ENCODE measurements at places on chromosomes 16 and 17.

DNA sequence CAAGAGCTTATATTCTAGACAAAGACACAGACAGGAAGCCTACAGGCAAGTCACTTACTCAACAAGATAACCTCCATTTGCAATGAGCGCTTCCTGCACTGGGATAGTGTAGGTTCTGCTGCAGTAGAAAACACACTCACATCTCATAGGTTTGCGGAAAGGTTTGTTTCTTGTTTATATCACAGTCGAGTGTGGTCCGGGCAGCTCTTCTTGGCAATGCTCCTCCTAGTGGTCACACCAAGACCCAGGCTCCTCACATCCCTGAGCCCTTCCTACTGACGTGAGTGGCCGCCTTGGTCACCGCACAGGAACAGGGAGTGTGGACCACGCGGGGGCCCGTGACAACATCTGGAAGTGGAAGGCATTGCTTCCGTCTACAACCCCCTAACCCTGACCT lies 48.0 kb upstream of the RBFOX3 start:
- DNase-seq = no peak

DNA sequence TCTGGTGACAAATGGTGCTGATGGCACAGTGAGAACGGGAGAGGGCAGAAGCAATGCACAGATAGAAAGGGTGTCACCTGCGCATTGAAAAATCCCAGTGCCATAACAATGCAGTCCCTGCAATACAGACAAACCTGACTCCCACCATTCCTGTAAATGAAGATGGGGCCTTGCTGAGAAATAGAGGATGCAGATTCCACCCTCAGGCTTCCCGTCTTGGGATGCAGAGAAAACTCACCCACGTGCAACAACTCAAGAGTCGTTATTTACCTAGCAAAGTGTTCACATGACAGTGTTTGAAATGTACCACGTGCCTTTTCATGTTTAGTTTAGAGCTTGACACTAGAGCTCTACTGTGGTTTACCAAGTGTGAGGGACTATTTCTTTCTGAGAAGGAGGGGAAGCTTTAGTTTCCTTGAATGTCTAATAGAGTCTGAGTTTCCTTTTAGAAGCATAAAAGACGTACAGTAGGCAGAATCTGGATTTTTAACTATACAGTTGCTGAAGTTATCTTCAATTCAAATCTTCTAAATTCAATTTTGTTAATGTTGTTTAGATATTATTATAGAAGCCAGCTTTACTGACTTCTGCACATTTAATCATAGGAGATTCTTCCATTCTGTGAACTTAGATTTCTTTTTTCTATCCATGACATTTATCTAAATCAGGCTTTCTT lies 35.6 kb downstream of the WWOX start:
- no peak for DNase-seq

- DNase-seq = no peak
These were observed 116.3 kb upstream of the IRX3 start for GRCh38 chr16:54402873-54403272.

GRCh38 chr17:66968916-66969315 lies 4.4 kb downstream of the CACNG4 start:
- DNase-seq = no peak

GRCh38 chr17:47231334-47231733 lies 22.2 kb downstream of the MYL4 start:
- DNase-seq = no peak

GRCh38 chr17:46045639-46046038 lies 46.6 kb downstream of the STH start:
- no peak for DNase-seq

- DNase-seq = no peak
These were observed 241.5 kb upstream of the NLRP1 start for GRCh38 chr17:5825717-5826330.

DNA sequence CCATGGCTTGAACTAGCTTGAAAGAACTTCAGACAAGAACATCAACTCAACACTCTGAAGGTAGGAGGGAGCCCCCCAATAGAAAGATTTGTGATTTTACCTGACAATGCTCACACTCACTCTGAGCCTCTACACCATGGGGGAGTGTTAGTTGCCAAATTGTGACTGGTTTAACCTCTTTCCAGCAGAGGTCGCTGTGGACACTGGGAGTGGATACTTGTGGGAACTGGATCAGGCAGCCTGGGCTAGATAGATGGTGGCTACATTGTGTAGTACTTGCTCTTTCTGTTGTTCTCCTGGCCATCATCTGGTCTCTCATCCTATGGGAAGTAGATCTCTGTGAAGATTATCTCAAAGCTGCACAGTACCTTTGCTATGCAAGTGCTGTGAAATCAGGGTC lies 2.9 kb downstream of the SMPD3 start:
- no peak for DNase-seq

DNA sequence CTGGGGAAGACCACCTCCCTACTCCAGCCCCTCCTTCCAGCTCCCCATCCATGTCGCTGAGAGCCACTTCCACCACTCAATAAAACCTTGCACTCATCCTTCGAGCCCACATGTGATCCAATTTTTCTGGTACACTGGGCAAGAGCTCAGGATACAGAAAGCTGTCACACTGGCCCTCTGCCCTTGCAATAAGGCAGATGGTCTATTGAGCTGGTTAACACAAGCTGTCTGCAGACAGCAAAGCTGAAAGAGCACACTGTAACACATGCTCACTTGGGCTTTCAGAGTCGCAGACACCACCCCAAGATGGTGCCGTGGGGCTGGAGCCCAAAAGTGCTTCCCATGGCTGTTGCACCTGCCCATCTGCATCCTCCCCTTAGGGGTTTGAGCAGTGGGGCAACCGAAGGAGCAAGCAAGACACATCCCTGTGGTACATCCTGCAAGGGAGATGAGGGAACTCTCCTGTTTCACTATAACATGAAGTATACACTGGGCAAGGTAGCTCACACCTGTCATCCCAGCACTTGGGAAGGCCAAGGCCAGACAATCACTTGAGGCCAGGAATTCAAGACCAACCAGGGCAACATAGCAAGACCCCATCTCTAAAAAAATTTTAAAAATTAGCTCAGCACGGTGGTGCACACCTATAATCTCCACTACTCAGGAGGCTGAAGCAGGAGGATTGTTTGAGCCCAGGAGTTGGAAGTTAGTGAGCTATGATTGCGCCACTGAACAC lies 52.8 kb upstream of the C17orf78 start:
- no peak for DNase-seq

DNA sequence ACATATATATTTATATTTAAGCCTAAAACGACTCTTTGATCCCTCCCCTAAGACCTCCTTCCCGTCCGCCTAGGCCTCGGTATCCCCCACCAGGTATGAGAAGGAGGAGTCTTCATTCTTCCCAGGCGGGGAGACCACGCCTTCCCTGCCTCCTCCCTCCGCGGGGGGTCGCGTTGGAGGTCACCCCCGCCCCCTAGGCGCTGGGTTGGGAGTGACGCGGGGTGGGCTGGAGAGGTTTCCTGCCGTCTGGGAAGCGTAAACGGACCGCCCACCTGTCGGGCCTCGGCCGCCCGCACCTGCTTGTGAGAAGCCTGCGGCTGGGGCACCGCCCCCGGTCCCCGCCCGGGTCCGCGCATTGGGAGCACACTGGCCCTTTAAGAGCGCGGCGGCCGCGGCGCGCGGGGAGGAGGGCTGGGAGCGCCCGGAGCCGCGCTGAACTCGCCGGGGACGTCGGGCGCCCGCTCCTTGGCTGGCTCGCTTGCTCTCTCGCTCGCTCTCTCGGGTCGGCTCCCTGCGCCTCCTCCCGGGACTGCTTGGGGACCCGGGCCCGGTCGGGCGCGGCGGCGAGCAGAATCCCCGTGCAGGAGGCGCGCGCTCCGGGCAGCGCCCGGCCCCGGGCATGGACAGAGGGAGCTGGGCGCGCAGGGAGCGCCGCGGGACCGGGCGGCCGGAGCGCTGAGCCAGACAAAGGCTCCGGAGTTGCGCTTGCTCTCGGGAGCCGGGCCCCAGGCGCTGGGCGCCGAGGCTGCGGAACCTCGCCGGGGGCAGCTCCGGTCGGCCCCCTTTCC lies at the start of gene MMP15:
Gene MMP15 (plus strand): TSS at position 404 of the 788 bp plus-strand sequence. CDS start 597 bp downstream, outside the sequence.
- no peak for DNase-seq

DNA sequence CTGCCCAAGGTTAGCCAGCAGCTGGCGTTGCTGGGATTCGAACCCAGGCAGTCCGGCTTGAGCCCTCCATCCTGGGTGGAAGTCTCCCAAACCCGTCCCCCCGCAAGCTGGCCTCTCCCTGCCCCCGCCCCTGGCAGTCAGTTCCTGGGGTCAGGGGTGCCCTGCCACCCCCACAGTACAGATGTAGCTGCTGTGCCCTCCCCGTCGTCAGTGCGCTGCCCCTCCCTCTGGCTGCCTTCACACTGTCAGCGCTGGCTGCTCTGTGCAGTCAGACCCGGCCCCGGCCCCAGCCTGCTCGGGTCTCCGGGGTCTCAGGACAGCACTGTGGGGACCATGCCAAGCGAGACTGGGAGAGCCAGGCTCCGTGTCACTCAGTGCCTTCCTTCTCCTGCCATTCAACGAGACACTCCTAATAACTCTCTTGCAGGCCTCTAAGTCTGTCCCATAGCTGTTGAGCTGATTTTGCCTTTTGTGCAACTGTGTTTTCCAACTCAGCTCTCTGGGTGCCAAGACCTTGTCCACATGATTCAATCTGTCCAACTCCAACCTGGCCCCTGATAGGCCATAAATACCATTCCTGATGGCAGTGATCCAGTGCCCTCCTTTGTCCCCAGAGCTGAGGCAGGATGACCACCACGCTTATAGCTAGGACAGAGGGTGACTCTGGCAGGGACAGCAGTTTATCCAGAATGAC lies 55.5 kb upstream of the IL34 start:
- no peak for DNase-seq

GRCh38 chr17:81866440-81867169 lies 4.5 kb downstream of the ARHGDIA start:
- DNase-seq = no peak

DNA sequence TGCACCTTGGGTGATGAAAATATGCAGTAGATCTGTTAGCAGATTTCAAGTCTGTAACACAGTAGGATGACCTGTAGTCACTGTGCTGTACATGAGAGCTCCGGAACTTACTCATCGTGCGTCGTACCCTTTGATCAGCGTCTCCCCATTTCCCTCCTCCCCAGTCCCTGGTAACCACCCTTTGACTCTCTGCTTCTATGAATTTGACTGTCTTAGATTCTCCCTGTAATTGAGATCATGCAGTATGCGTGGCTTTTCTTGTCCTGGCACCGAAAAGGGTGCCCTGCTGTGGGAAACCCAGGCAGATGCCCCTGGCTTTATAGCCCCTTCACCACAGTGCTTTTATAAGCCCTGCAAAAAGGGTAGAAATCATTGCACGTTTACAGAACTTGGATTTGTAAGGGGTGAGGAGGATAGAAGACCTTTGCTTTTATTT lies 20.5 kb downstream of the CLEC16A start:
- DNase-seq = peak; percentile 27

DNA sequence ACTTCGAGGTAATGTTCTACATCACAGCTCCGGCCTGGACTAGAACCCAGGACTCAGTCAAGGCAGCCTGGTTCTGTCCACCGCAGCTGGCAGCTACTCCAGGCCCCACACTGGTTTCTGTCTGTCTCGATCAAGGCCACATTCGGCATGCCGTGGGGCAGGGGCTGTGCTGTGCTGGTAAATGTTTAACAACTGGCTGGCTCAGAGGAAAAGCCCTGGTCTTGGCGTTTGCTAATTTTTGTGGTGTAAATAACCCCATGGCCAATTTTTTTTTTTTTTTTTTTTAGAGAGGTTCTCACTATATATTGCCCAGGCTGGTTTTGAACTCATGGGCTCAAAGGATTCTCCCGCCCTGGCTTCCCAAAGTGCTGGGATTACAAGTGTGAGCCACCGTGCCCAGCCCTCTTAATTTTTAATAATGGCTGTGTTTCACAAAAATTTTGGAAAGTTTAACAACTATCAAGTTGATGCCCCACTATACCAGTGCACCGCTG lies 328 bp upstream of the DRC7 start:
- DNase-seq = no peak

DNA sequence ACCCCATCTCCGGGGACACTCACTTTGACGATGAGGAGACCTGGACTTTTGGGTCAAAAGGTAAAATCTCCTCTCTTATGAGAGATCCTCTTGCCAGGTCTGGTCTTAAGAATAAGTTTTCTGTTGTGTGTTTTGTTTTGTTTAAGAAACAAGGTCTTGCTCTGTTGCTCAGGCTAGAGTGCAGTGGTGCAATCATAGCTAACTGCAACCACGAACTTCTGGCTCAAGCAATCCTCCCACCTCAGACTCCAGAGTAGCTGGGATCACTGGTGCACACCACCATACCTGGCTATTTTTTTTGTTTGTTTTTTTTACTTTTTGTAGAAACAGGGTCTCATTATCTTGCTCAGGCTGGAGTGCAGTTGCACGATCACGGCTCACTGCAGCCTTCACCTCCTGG lies 4.1 kb downstream of the MMP25 start:
- no peak for DNase-seq

DNA sequence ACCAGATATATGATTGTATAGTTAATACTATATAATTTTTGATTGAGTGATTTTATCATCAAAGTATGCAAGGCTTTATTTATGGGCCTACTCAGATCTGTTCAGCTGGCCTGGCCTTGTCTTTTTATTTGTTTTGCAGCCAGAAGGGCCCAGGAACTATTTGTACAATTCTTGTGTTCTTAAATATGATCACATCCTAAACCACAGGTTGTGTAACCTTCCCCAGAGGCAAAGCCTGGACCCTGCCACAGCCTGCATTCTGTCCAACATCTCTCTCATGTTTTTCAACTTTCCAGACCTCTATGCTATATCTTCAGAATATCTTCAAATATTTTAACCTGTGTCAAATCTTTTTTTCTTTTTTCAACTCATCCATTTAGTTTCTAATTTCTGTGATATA lies 410.4 kb upstream of the MON1B start:
- no peak for DNase-seq

GRCh38 chr17:56832446-56832845 lies 1.3 kb downstream of the C17orf67 start:
- no peak for DNase-seq

DNA sequence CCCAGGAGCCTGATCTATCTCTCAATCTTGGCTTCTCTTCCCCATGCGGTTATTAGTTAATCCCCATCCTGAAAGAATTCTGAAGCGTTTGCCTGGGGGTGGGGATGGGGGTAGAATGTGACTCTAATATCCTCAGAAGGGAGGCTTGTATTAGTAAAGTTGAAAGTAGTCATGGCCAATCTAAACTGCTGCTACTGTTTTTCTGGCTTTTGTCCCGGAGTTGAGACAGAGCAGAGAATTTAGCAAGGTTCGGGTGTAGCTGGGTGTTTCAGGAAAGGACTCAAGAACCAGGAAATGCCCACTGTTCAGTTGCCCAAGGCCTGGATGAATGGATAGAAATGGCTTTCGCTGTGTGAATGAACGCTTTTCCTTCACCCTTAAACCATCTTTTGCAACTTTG lies 17.6 kb upstream of the ITGAM start:
- no peak for DNase-seq

DNA sequence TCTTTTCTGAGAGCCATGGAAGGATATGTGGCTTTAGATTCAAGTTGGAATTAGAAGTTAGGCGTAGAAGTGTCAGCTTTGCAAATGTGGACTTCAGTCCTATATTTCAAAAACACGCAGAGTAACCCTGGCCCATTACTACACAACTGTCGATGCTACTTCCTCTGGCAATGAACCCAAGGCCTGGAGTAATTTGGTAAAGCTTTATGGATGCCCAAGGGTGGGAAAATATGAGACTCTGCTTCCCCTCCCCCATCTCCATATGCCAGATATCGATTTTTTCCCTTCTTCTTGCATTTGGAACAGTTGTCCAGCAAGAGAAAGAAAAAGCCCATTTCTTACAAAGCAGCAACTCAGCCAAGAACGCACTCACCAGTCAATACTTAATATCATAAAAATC lies 2.9 kb upstream of the MAP1LC3B start:
- no peak for DNase-seq

GRCh38 chr17:81111066-81111465 lies 54.2 kb upstream of the PVALEF start:
- DNase-seq = no peak

- no peak for DNase-seq
These were observed 2.8 kb downstream of the TMC8 start for GRCh38 chr17:78133179-78133951.

Data from stimulated activated CD8-positive, alpha-beta memory T cell treated with anti-CD3 and anti-CD28 coated beads, Interleukin-4, amount 100 ng/mL, for 1 hour (primary cell).